ENCODE measurements at places on chromosomes 5 and 9. TPM values are rescaled to one million over a fixed set of nuclear protein-coding genes. Genes with fewer than 3 reads are reported as not detected.

Gene FBP2
- total RNA-seq = not detected

Gene RPS23
- 1,552 TPM for total RNA-seq

Gene SEMA5A
- total RNA-seq = 7.9 TPM

Gene PCDHA1
- total RNA-seq = not detected

Measured in mesenteric fat pad (tissue), 1 donor.